Central memory CD4-positive, alpha-beta T cell (primary cell): ENCODE measurements at places on chromosomes 4 and X.

DNA sequence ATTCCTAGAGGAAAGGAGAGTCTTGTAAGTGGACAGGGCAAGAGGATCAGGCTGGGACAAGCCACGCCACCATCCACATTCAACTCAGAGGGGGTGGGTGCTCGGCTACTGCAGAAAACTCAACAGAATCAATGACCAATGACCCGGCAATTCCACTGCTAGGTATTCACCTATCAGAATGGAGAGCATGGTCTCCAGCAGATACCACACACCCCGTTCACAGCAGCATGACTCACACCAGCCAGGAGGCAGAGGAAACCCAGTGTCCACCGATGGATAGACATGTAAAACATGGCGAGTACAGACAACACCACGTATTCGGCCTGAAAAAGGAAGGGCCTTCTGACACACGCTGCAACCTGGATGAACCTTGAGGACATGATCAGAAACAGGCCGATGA lies 175.9 kb downstream of the AFAP1 start:
- no peak for DNase-seq

- DNase-seq, result no peak
Measured at GRCh38 chrX:3384327-3384726, 37.9 kb upstream of the MXRA5 start.

DNA sequence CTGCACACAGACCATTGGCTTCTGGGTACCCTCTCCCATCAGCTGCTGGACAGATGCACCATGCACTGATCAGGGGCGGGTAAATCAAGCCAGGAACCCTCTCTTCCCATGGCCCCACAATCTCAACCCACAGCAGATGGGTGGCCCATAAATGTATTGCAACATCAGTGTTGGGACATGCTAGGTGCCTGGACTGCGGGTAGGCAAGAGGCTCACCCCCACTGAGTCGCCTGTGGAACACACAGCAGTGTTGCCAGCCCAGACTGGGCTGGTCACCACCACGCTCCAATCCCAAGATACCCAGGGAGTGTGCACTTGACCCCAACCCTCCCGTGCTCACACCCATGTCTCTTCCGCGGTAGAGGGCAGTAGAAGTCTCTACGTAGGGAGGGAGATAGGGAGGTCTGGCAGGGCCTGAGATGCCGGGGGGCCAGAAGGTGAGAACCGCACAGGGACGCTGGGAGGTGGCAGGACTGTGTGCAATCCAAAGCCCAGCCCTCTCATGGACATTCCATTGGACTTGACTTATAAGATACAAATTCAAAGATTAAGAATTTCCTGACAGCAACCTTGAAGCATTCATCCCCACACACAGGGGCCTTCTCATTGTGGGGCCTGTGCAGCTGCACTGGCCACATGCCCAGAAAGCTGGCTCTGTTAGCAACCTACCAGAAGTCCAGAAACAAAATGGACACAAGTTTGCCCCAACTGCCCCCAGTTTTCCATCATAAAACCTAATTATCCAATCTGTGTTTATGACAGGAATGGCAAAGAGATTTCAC lies 183.7 kb downstream of the NSUN7 start:
- no peak for DNase-seq

GRCh38 chr4:26729547-26729946 lies 131.1 kb upstream of the STIM2 start:
- DNase-seq, result no peak

DNA sequence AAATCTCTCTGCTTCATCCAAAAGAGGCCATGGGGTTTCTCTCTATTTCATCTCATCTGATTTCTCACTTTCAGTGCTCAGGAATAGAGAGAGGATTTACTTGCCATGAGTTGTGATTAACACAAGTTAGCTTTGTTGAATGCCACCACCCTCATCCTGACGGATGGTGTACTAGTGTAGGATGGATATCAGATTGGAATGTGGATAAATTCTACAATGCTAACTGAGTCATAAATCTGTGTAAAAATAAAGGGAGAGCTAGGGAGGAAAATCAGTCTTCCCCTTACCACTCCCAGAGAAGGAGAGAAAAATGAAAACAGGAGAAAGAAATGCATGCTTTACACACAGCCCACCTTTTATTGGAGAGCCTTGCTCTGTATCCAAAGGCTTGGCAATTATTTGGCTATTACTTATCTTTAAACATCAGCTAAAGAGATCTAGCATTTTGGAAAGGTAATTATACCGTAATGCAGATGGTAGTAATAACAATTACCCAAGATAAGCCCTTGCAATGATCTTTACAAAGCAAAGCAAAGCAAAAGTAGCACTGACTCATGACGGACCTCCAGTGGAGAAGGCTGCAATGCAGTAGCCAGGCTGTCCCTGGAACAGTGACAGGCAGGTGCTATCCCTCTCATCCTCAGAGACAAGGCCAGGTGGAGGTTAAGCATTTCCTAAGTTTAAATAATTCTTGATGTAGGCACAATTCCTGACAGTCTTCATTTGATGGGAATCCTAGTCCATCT lies 306.3 kb upstream of the PPARGC1A start:
- no peak for DNase-seq

- DNase-seq, result no peak
Measured at GRCh38 chr4:181989071-181989470, 254.1 kb upstream of the TENM3 start.

GRCh38 chrX:39944416-39944815 lies 153.3 kb downstream of the BCOR start:
- DNase-seq, result no peak

GRCh38 chr4:174204164-174204831 lies 79.2 kb downstream of the FBXO8 start:
- no peak for DNase-seq

DNA sequence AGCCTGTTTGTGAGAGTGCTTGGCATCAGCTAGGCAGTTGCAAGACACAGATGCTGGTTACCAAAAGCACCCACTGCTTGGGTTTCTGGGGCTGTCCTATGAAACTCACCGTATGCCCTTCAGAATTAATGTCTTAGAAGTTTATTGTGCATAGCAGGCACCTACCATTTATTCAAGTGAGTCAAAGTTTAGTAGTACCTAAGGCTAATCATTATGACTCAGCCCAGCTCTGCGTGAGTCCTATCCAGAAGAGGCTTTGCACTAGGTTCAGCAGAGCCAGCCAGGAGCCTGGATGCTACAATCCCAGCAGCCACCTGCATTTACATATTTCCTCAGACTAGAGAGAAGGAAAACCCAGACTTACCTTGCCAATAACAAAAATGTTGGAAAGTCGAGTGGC lies 4.2 kb downstream of the RPS4X start:
- no peak for DNase-seq

DNA sequence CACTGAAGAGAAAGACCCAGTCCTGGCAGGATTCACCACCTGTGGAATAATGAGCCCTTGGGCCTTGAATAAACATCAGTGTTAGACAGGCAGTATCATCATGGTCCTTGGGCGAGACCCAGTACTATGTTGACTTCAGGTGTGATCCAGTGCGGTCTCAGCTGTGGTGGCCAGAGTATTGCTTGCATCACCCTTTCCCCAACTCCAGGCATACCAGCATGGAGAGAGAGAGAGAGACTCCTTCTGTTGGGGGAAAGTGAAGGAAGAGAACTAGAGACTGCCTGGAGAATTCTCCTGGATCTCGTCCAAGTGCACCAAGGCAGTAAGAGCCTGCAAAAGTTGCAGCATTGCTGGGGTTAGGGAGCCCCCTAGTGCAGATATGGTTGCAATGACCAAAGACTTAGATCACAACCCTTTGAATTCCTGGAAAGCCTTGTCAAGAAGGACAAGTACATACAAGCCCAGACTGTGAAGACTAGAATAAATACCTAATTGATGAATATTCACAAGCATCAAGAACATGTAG lies 61.1 kb upstream of the VAMP7 start:
- DNase-seq, result peak; percentile 39

DNA sequence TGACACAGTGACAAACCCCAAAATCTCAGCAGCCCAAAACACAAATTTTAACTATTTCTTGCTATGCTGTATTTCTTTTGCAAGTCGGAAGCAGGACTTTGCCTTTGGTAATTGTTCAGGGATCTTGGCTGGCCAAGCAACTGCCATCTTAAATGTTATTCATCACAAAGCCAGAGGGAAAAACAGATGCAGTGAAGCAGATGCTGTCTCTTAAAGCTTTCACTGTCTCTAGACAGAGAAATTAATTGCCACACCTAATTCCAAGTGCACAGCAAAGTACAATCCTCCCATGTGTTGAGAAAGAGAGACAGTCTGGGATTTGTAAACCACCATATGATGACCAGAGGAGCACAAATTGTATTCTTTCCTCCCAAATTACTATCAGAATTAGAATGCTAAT lies 30.0 kb upstream of the GALNT7 start:
- DNase-seq, result no peak

DNA sequence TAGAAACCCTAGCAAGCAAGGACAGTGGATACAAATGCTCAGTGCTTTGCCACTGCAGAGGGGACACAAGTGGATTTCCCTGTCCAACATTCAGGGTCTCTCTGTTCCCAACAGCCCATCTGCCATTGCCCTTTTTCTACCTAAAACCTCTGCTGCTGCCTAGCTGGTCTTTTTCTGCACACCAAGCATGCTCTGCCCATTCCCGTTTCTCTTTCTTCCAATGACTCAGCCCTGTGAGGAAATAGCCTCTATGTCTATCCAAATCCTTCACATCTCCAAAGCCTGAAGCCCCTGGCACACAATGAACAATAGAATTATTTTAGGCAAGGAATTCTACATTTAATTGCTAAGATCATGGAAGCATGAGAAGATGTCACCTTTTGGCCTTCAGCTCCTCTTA lies 5.7 kb upstream of the AMELX start:
- no peak for DNase-seq

GRCh38 chr4:102387552-102388150 lies 42.4 kb upstream of the SLC39A8 start:
- DNase-seq, result no peak

GRCh38 chrX:20144491-20144890 lies 2.9 kb upstream of the EIF1AX start:
- no peak for DNase-seq

DNA sequence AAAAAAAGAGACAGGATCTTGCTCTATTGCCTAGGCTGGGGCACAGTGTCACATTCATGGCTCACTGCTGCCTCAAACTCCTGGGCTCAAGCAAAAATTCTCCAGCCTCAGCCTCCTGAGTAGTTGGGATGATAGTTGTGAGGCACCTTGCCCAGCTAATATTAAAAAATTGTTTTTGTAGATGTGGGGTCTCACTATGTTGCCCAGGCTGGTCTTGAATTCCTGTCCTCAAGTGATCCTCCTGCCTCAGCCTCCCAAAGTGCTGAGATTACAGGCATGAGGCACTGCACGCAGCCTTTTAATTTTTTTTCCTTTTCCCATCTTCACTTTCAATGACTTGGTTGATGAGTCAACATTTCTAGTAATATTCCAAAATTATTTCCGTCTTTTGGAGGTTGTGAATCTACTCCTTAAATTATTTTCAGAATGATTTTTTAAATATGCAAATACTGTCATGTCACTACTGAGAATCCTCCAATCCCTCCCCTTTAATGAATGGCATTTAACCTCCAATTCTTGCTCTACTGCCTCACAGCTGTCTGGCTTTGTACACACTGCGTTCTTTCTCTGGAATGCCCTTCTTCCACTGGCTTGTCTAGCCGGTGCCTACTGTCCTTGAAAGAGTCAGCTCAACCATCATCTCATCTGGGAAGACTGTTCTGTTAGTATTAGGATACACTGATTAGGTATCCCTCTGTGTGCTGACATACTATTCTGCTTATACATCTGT lies 27.5 kb upstream of the DCTD start:
- DNase-seq, result no peak

DNA sequence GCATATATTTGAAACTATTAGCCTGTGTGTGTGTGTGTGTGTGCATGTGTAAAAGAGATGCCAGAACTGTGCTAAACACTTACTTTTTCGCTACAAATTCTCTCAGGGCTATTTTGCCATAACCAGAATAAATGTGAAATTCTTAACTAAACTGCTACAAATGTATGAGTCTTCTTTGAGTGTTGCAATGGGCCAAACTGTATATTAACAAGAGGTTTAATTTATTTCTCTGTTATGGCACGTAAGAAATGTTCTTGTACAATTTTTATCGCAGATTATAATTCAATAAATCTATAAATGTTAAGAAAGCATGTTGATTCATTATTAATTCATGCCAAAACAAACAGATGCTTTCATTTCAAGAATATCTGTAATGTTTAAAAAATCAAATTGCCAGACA lies 454.5 kb upstream of the PCDH7 start:
- DNase-seq, result no peak

DNA sequence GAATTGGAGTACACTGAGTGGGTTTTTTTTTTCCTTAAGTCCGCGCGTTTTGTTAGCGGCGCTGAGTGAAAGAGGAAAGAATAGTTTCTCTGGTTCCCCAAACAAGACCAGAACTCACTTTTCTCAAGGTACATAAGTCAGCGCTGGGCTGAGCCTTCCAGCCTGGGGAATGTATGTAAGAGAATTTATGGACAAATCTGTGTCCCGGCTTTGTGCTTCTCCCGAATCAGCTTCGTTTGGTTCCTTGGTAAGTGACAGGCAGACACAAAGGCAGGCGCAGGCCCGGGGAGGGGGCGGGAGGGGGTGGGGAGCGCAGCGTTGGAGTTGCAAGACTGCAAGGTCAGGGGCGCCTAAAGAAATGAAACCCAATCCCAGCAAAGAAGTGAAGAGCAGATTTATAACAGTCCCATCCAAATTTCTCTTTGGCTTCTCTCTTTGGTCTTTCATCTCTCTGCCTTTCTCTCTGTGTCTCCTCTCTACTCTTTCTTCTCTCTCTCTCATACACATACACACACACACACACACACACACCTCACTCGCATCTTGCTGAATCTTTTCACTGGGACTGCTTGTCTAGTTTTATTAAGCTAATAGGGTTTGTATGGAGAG lies 981 bp downstream of the TET2 start:
- peak; percentile 17 for DNase-seq

DNA sequence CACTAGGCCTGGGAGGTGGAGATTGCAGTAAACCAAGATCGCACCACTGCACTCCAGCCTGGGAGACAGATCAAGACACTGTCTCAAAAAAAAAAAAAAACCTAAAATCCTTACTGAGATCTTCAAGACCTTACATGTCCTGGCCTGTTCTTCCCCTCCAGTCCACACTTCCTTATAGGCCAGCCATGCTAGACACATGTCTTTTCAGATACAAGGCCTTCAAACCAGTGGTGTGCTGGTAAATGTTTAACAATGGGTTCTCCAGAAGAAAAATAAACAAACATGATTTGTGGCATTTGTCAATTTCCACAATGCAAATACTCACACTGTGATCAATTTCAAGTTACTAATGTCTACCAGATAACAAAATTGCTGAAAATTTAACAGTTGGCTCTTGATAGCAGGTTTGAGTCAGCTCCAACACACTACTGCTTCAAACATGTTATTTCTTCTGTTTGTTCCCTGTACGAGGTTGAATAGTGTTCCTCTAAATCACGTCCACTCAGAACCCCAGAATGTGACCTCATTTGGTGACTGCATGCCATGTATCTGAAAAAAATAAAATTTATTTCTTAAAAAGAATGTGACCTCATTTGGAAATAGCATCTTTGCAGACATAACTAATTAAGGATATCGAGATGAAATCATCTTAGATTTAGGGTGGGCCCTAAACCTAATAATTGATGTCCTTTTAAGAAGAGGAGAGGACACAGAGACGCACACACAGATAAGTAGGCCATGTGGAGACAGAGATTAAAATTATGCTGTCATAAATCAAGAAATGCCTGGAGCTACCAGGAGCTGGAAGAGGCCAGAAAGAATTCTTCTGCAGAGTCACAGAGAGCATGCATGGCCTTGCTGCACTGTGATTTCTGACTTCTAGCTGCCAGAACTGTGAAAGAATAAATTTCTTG lies 144.4 kb downstream of the ZNF674 start:
- DNase-seq, result no peak
